ENCODE measurements at places on chromosomes 3 and 15.

GRCh38 chr3:107124885-107125284 is 252.4 kb upstream of the CCDC54 start:
- no peak for DNase-seq

DNA sequence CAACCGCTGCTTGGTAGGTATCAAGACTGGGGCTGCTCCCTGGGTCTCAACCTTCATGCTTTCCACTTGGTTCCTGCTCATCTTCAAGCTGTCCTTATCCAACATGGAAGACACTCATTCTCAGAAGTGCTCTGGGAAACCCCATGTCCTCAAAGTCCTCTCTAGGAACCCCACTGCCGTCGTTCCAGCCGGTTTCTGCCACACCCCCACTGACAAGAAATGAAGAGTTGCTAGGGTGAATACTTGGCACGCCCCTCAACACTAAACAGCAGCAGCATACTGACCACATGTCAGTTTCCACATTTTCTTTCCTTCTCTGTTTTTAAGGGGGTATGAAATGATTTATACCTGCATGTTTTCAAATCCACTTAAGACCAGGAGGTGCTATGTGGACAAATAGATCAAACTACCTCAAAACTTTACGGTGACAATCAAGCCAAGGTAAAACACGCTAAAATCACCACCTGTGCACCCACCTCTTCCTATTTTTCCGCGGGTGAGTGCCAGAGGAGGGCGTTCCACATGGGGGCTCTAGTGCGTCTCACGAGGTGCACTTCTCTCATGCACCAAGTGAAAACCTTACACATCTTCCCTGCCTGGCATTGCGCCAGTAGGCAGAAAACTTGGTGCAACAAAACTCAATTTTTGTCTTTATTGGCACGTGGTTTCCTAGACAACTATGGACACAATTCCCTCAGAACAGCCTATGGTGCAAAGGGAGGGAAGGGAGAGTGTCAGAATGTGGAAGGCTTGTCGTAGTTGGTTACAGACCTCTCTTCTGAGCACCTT is 125.1 kb downstream of the TJP1 start:
- DNase-seq, result no peak

DNA sequence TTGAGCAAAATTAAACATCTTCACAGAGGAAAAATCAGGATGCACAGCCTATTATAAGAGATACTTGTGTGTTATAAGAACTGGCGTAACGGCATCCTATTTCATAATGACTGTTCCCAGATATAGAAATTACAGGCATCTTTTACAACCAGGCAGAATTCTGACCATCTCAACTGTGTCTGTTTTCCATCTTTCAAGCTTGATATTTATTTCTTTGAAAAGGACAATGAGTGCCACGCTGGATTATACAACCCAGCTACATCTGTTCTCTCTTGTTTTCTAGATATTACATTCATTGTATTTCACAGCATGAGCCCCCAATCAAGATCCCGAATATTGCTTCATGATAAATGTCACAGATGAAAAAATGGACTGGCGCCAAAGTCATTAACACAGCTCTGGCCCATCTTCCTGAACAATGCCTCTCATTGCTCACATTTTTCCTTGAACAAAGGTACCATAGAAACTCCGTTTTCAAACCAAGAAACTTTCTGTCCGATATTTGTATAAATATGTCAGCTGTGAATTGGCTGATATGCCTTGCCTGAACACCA is 420.6 kb downstream of the TBL1XR1 start:
- DNase-seq, result no peak

DNA sequence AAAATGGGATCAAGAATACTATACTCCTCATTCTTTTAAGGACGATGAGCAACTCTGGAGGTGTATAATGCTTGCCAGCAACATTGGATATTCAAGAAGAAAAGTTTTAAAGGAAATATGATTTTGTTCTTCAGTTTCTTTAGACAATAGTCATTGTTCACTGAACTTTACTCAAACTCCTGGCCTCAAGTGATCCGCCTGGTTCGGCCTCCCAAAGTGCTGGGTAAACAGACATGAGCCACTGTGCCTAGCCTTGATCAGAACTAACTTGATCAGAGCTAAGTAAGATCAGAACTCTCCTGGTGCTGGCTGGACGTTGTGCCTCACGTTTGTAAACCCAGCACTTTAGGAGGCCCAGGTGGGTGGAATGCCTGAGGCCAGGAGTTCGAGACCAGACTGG is 12.6 kb downstream of the EFCAB12 start:
- no peak for DNase-seq

- DNase-seq, result no peak
Observed at GRCh38 chr3:188782613-188783124, 389.1 kb upstream of the TPRG1 start.

- DNase-seq, result peak; percentile 21
Observed at GRCh38 chr15:49421991-49422390, 1.1 kb upstream of the FGF7 start.

DNA sequence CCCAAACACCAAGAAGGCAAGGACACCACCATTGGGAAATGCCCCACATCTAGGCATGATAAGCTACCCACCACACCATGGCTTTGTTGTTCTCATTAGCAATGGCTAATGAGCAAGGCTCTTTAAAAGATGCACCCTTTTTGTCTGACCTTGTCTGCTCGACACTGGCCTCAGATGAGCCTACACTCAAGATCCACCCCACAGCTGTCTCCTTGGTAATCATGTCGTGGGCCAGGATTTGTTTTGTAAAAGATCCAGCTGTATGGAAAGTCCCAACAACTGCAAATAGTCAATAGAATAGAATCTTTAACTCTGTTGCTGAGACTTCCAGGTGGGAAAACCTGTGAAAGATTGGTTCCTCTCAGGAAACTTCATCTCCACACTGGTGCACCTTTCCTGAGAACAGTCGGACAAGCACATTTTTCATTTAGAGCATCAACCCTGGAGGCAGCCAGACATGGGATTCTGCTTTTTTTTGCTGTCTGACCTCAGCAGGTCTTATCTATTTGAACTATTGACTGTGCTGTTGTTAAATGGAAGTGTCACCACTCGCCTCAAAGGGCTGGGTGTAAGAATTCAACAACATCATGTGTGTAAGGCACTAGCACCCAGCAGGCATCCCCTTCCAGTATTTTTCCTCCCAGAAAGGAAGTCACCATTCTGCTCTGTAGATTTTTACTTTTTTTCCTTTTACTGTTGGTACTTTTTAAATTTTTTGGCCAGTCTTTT is 35.5 kb downstream of the DUT start:
- DNase-seq, result no peak

GRCh38 chr3:50249457-50249856 is 13.5 kb downstream of the GNAI2 start:
- DNase-seq, result no peak

- no peak for DNase-seq
Observed at GRCh38 chr15:25689592-25689991, 173.5 kb downstream of the ATP10A start.

GRCh38 chr15:68218847-68219798 is 10.4 kb downstream of the CLN6 start:
- DNase-seq, result no peak

DNA sequence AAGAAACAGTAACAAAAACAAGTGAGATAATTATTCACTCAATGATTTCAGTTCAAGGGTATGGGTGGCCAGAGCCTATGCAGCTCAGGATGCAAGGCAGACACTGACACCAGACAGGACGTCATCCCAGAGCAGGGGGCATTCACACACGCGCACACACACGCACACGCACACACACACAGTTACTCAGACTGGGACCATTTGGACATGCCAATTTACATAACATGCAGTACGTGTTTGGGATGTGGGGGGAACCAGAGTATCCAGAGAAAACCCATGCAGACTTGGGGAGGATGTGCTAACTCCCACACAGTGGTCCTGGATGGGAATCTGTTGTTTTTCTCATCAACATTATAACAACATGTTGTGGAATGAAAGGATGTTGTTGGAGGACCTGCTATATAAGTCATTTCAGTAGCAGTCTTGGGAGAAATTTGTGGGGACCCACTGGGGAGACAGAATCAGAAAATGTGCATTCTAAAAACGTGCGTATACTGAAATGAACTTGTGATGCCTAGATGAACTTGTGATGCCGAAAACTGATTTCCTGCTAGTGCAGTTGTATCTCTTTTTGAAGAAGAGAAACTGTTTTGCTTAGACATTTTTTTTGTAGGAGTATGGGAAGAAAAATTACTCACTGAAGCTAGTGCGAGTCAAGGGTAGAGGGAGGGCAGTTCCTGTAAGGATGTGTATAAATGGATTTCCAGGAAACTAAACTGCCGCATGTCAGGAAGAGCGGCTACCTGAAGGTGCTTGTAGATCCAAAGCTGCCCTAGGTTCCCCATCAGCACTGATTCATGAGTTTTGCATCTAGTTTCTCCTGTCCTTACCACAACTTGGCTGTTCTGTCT is 25.2 kb downstream of the CD200 start:
- peak; percentile 19 for DNase-seq

DNA sequence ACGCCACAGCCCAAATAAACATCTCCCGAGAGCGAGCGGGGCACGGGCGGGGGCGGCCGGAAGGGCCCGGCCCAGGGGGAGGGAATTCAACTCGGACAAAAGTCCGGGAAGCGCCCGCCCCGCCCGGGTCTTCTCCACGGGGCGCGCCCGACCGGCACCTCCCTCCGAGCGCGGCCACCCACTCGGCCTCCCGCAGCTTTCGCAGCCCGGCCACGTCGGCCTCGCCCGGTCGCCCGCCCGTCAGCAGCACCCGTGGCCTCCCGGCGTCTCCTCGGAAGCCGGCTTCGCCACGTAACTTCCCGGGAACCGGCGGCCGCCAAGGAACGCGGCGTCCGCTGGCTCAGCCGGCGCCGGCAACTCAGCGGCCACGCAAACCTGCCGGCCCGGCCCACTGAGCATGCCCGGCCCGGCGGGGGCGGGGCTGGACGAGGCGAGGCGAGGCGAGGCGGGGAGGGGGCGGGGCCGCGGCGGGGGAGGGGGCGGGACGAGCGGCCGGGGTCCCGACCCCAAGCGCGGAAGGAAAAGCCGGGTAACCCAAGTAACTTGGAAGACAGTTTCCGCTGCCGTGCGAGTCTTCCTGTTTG is at the start of gene TJP1:
TJP1 (minus strand) TSS at position 369 of the 584 bp plus-strand sequence. CDS start 440 bp downstream, outside the sequence.
- DNase-seq, result no peak

GRCh38 chr15:63178034-63178433 is 11.4 kb upstream of the RAB8B start:
- no peak for DNase-seq

DNA sequence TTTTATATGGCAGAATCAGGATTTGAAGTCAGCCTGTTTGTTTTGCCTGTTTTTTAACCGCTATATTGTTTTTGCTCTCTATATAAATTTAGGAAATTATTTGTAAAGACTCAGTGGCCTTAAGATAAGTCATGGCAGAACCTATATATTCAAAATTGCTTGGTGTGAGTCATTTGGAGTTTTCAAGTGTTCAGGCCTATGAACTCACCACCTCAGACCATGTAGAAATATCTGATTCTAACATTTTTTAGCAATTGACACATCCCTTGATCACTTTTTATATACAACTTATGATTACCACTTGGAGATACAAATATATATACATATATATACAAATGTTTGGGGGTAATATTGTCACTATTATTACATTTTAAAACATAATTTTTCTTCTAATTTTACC is 95.7 kb downstream of the VGLL3 start:
- DNase-seq, result no peak

DNA sequence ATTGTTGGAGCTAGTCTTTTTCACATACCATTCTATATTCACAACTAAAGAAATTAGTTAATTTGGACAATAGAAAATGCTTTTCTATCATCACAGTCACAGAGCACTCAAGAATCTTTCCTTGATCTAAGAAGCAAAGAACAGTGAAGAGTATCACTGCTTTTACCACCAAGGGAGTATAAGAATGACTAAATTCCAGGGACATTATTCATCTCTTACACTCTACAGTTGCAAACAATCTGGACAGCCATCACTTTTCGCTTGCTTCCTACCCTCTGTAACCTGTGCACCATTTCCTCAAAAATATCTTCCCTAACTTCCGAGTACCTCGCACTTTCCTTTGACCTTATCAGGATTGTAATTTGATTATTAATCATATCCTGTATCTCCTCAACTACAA is 359.5 kb upstream of the TMCO5A start:
- DNase-seq, result no peak

- no peak for DNase-seq
Observed at GRCh38 chr3:58218904-58219303, 8.1 kb upstream of the DNASE1L3 start.

DNA sequence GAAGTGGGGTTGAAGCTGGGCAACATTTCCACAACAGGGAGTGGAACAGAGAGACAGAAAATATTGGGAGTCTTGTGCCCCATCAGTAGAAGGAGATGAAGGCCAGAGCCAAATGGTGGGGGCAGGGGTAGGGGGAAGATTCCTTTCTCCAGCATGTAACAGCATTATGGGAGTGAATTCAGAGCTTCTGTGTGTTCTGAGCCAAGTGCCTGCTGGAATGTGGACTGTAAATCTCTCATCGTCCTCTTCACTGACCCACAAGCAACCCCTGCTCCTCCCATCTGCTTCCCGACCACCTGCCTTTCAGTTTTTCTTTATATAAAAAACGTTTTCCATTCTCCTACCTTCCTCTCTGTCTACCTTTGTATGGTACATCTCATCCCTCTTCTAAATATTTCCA is 344.2 kb upstream of the TPRG1 start:
- DNase-seq, result no peak

GRCh38 chr15:73755946-73756345 is 2.8 kb upstream of the INSYN1 start:
- no peak for DNase-seq

- DNase-seq, result no peak
Observed at GRCh38 chr3:117719316-117719926, 1009.8 kb downstream of the TUSC7 start.

DNA sequence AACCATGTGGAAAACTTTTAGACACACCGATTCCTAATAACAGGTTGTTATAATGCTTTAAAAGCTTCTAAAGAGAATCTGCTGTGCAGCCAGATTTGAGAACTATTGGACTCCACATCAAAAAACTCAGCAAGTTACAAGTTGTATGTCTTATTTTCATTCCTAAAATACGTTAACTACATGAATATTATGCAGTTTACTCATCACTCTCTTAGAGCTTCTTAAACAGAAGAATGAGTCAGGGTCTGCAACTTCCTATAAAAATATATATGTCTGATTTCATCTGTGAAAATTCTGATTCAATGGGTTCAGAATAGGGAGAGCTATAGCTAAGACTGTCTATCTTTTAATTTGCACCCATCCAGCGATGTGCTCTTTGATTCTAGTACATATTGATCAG is 244.2 kb upstream of the EPHA3 start:
- DNase-seq, result no peak

- no peak for DNase-seq
Observed at GRCh38 chr3:185867650-185868049, 42.8 kb upstream of the IGF2BP2 start.

GRCh38 chr15:67089217-67090193 is 24.1 kb downstream of the SMAD3 start:
- DNase-seq, result no peak

DNA sequence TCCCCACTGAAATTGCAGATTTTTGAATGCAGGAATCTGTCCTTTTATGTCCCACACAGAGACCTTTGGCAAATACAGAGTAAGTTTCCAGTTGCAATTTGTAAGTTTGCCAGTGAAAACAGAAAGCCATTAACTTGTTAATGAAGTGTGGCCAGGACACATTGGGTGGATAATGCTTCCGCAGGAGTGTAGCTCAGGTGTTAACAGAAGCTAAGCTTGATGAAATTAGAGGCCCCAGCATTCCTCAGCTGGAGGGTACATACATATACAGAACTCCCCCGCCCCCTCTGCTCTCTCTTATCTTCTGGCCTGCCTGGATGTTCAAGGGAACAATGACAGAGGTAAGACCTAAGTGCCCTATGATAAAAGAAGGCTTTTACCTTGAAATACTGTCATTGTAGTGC is 8.1 kb upstream of the LRRC2 start:
- no peak for DNase-seq

- DNase-seq, result no peak
Observed at GRCh38 chr15:38896647-38897046, 332.0 kb upstream of the RASGRP1 start.

- DNase-seq, result no peak
Observed at GRCh38 chr15:40934457-40934856, 5.3 kb downstream of the DLL4 start.

All from stimulated activated CD4-positive, alpha-beta T cell treated with anti-CD3 and anti-CD28 coated beads, Interleukin-4, amount 100 ng/mL, for 1 hour (primary cell).